ENCODE measurements at places on chromosomes 6 and 20.

DNA sequence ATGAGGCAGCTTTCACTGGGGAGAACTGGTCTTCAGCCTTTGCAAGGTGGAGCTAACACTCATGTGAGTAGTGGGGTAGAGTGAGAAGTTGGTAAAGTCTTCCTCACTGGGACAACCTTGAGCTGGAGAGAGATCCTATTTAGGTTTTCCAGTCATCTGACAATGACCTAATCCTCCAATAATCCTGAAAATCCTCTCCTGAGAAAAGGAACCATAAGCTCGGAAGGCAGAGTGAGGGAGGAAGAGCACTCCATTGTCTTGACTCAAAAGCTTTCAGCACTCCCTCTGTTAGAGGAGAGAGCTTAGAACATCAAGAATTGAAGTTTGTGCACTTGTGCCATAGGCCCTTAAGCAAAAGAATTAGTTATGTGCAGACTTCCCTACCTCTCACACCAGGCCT, 77.8 kb downstream of the TRAM2 start:
- H3K4me1 ChIP-seq, result no peaks in the 10 kb centered on the region
- H3K27ac ChIP-seq, result no peak overlapping the region
- no peak for DNase-seq
- no peaks in the 10 kb centered on the region for H3K27me3 ChIP-seq

DNA sequence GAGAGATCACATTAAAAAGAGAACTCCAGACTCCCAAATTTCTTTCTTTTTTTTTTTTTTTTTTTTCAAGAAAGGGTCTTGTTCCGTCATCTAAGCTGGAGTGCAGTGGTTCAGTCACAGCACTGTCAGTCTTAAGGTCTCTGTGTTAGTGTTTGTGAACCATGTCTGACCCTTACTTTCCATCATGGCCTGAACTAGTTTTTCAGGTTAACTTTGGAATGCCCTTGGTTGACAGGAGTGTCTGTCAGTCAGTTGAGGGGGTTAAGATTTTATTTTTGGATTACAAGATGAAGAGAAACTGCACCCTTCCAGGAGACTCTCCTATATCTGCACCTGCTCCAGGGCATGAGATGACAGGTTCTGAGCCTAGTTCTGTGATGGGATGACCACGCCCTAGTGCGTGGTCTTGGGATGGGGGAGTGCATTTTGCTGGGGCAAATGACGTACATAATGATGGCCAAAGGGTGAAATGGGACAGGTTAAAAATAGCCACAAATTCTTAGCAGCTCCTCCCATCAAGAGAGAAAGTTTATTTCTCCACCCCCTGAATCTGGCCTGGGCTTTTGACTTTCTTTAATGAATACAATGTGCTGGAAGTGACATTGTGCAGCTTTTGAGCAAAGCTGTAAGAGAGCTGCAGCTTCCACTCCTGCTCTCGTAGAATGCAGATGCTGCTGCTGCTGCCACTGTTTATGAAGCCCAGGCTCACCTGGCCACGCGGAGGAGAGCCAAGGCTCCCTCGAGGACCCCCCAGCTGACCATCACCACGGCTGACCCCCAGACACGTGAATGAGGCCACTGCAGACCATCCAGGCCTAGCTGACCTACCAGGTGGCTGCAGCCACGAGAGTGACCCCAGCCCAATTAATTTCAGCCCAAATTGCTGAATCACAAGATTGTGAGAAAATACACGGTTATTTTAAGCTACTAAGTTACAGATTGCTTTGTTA, 29.7 kb upstream of the FAM50B start:
- no peaks in the 10 kb centered on the region for H3K36me3 ChIP-seq
- H3K27ac ChIP-seq, result no peak overlapping the region
- no peak overlapping the region for H3K4me3 ChIP-seq
- peaks cover 5% of the 10 kb centered on the region for H3K27me3 ChIP-seq
- DNase-seq, result no peak
- no peaks in the 10 kb centered on the region for H3K4me1 ChIP-seq

- DNase-seq, result no peak
- H3K27ac ChIP-seq, result no peak overlapping the region
- H3K4me3 ChIP-seq, result no peak overlapping the region
- H3K4me1 ChIP-seq, result no peaks in the 10 kb centered on the region
- no peaks in the 10 kb centered on the region for H3K36me3 ChIP-seq
Measured at GRCh38 chr6:11682561-11682975, 96.0 kb downstream of the ADTRP start.

DNA sequence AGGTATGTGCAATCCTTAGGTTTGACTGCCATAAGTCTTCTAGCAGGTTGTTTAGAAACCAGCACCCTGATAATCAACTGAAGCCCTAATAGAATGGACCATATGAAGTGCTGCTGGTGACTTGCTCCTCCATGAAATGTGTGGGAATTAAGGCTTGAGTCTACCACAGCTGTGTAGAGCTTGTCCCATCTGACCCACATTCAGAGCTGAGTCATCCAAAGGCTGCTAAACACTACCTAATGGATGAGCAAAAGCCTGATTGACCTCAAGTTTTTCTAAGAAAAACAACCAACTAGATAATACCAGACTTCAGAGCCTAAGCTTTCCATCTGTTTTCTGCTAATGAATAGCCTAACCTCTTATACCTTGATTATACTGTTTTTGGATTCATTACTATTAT, 120.3 kb upstream of the MOCS1 start:
- no peaks in the 10 kb centered on the region for H3K36me3 ChIP-seq
- H3K4me1 ChIP-seq, result no peaks in the 10 kb centered on the region
- no peaks in the 10 kb centered on the region for H3K27me3 ChIP-seq
- no peak overlapping the region for H3K4me3 ChIP-seq
- H3K27ac ChIP-seq, result no peak overlapping the region
- DNase-seq, result no peak

DNA sequence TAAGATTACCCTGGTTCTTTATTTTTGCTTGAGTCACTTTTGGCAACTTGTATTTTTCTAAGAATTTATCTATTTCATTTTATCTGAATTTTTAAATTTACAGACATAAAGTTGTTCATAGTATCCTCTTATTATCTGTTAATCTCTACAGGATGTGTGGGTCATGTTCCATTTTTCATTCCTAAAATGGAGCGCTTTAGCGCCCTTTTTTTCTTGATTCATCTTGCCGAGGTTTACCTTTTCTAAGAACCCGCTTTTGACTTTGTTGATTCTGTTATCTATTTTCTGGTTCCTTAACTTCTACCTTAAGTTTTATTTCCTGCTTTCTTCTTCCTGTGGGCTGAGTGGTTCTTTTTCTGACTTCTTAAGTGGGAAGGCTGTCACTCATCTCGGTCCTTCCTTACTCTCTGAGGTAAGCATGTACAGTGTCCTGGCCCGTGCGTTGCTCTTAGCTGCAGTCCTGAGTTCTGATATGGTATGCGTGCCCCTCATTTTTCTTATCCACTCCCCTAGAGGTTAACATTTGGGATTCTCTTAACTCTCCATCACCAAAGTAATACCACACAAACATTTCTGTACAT, 399.8 kb downstream of the CDC5L start:
- no peaks in the 10 kb centered on the region for H3K27me3 ChIP-seq
- H3K4me1 ChIP-seq, result peaks cover 17% of the 10 kb centered on the region

GRCh38 chr20:8811801-8812594, 256.9 kb upstream of the PLCB4 start:
- H3K36me3 ChIP-seq, result peaks cover 3% of the 10 kb centered on the region
- no peaks in the 10 kb centered on the region for H3K4me1 ChIP-seq
- no peak overlapping the region for H3K4me3 ChIP-seq
- no peaks in the 10 kb centered on the region for H3K27me3 ChIP-seq

DNA sequence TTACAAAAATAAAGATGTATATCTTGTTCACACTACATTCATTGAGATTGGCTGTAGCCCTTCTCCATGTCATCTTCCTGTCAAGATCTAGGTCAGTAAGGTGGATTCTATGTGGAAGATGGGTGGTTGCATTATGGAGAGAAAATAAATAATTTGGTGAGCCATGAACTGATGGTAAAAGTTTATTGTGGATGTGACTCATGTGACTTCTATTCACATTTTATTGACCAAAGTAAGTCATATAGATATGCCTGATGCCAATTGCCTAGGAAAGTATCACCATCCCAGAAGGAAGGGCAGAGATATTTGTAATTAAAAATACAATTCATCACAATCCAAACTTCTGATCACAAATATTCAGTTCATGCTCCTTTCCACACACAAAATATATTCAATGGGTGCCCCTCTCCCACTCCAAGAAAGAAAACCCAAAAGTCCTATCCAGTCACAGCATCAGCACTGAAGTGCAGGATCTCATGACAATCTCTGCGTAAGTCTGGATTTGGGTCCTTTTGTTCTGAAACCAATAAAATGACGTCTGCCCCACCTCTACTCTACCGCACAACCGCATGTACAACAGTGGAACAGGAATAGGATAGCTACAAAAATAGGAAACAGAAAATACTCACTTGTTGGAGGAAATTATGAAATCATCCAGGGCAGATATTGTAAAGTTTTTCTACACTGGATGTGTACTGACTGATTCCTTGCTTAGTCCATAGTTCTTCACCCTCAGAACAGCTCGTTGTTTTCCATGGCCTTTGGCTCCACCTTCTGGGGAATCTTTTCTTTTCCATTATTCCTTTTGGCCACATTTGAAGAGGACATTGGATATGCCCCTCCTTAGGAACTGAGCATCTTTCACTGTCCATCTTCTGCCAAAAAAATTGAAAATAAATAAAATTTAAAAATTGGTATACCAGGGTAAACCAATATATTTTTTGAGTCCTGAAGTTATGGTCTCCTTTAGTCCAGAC, 16.1 kb upstream of the SLC17A3 start:
- no peak overlapping the region for H3K4me3 ChIP-seq
- peak; percentile 15 for DNase-seq
- H3K27ac ChIP-seq, result no peak overlapping the region
- no peaks in the 10 kb centered on the region for H3K4me1 ChIP-seq
- H3K36me3 ChIP-seq, result no peaks in the 10 kb centered on the region

DNA sequence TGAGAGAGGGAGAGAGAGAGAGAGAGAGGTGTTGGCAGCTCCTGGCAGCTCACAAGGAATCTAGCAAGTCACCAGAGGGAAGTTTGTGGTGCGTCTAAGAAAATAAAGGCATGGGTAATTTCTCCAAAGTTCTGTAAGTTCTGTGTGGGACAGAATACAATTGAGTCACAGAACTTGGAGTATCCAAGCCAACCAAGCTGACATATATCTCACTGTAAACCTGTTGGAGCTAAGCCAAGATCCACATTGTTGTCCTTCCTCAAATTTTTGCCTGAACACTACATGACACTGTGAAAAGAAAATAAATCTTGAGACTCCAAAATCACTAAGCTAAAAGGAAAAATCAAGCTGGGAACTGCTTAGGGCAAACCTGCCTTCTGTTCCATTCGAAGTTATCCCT, 436.7 kb downstream of the MEI4 start:
- H3K27me3 ChIP-seq, result no peaks in the 10 kb centered on the region
- no peaks in the 10 kb centered on the region for H3K4me1 ChIP-seq
- DNase-seq, result no peak
- no peak overlapping the region for H3K27ac ChIP-seq

DNA sequence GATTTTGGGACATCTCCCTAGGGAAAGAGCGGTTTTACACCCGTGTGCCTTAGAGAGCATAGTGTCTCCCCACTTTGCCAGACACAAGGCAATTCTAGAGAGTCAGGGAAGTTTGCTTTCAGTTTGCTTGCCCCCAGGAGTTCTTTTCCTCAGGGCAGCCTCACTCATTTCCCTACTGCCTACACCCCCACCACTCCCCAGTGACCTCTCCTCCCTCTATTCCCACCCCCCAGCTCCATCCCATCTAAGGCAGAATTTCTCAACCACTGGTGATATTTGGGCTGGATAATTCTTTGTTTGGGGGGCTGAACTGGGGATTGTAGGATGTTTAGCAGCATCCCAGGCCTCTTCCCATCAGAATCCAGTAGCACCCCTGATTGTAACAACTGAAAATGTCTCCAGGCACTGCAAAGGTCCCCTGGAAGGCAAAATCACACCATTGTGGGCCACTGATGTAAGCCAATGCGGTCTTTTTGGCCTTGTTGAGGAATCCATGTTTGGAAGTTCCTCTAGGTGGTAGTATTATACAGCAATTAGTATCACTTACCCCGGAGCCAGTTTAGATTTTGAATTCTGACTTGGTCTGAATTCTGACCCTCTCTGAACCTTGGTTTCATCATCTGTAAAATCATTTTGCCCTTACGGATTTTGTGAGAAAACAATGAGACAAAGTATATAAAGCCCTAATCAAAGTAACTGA, 1.3 kb downstream of the EPPIN start:
- H3K27ac ChIP-seq, result no peak overlapping the region
- H3K36me3 ChIP-seq, result no peaks in the 10 kb centered on the region
- H3K4me1 ChIP-seq, result no peaks in the 10 kb centered on the region
- no peak overlapping the region for H3K4me3 ChIP-seq
- no peak for DNase-seq

- H3K4me1 ChIP-seq, result no peaks in the 10 kb centered on the region
- H3K27ac ChIP-seq, result no peak overlapping the region
- no peaks in the 10 kb centered on the region for H3K36me3 ChIP-seq
- H3K4me3 ChIP-seq, result no peak overlapping the region
Measured at GRCh38 chr6:184161-184700, 108.1 kb upstream of the DUSP22 start.

- H3K27ac ChIP-seq, result no peak overlapping the region
- H3K36me3 ChIP-seq, result no peaks in the 10 kb centered on the region
- DNase-seq, result no peak
- H3K4me3 ChIP-seq, result no peak overlapping the region
- H3K4me1 ChIP-seq, result no peaks in the 10 kb centered on the region
- H3K27me3 ChIP-seq, result peaks cover 8% of the 10 kb centered on the region
Measured at GRCh38 chr6:166825553-166826145, 130.7 kb downstream of the RNASET2 start.

DNA sequence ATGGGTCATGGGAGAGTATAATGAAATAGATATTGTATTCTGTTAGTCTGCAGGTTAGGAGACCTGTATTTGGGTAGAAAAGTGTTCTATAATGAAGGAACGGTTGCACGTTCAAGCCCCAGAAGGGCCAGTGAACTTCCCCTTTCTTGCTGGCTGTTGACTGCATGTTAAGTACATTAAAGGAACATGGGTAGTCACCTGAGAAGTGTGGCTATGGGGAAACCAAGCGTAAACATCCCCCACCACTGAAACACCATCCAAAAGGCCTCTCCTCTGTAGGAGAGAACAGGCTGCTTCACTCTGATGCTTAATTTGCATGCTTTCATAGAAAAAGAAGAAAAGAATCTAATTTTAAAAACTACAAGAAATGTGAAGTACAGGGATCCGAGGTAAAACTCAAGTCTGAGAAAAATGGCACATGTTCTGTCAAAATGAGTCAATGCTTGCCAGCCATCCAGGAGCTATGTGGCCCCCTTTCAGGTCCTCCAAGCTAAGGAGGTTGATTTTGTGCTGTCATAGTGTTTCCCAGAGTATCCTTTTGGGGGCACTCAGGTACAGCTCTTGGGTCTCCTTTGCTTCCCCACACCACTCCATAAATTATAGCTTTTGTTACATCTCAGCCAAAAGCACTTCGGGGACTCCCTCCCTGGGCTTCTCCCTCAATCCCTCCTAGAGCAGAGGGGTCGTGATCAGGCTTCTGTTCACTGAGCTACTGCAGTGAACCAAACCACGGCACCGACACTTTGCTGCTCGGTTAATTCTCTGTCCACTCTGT, 283.7 kb upstream of the AGPAT4 start:
- H3K4me3 ChIP-seq, result no peak overlapping the region
- H3K36me3 ChIP-seq, result no peaks in the 10 kb centered on the region
- DNase-seq, result no peak
- peaks cover 7% of the 10 kb centered on the region for H3K27me3 ChIP-seq

GRCh38 chr6:10763006-10763405, 15.4 kb downstream of the TMEM14B start:
- no peak for DNase-seq
- no peak overlapping the region for H3K27ac ChIP-seq
- no peaks in the 10 kb centered on the region for H3K27me3 ChIP-seq
- peaks cover 20% of the 10 kb centered on the region for H3K36me3 ChIP-seq
- no peak overlapping the region for H3K4me3 ChIP-seq
- H3K4me1 ChIP-seq, result no peaks in the 10 kb centered on the region

Measured in DND-41 (cell line).